Brain (organoid and tissue), 16 donors: ENCODE measurements at places on chromosomes 12 and 14.
A peak's percentile ranks its signal among the peaks of the same experiment; 100 is the strongest.

DNA sequence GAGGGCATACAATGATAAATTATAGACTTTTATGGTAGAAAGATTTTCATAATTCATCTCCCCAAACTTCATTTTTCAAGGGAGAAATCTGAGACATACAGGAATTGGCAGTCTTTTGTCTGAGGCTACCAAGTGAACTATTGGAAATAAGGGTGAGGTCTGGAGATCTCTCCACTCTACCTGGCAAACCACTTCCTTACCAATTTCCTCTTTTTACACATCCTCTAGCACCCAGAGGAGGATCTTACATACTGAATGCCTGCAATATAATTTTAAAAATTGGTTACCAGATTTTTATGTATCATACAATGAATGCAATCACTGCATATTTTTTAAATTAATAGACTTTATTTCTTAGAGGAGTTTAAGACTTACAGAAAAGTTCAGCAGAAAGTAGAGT lies 6.6 kb downstream of the PDE6H start:
- no peak for DNase-seq

GRCh38 chr12:103626498-103626897 lies 39.4 kb downstream of the STAB2 start:
- peak; percentile 37 for DNase-seq

- DNase-seq = no peak
These were observed 19.7 kb downstream of the SYNE3 start for GRCh38 chr14:95496690-95497259.

DNA sequence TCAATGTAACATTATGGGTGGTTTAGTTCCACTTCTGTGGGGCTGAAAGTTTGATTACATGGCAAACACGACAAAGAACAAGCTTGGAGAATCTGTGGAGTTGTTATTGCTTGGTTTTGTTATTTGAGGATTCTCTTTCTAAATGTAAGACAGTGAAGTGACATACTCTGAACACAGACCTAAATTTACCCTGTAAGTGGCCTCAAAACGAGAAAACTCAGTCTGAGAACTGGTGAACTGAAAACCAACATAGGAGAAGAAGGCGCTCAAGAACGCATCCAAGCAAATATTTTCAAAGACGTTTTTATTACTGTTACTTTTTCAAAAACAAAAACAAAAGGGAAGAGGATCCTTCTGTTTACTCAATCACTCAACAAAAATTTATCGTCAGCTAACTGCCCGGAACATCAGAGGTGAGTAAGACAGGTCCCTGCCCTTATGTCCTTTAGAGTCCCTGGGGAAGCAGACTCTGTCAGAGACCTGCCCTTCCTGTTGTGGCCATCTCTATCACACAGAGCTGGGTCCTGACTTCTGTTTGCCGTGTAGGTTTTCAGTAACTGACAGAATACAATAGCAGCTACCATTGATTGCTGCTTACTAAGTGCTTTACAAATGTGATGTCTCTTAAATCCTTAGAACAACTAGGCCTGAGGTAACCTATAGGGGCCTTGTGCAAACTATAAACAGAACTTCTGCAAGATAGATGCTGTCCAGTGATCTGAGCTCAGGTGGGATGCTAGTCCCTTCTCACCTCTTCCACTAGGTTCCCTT lies 79.3 kb upstream of the C12orf71 start:
- no peak for DNase-seq

DNA sequence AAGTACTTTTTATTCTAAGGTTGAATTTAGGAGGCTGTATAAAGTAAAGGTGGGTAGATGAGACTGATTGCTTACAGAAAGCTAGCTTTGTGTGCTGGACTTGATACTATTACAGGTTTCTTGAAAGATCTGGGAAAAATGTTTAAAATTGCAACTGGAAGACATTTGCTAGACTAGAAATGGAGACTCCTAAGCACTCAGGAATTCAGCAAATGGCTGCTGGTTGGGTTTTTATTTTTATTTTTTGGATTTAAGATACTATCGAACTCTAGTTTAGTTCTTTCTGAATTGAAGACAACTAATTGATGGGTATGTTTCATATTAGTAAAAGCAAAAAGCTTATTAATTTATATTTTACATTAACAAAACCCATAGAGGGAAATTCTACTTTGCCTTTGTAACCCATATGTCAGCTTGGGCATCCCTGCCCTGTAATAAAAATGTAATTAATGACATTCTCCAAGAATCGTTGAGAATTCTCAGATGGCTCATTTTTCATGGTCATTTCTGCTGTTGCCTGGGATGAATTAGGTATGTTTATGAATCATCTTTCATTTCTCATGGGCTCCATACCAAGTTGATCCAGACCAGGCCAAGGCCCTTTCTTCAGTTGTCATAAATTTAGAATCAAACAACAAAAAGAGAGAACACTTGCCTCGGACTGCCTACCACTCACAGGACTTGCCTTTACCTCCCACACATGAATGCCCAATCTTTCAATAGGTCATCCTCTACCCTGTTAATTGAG lies 102.1 kb downstream of the ERGIC2 start:
- no peak for DNase-seq

DNA sequence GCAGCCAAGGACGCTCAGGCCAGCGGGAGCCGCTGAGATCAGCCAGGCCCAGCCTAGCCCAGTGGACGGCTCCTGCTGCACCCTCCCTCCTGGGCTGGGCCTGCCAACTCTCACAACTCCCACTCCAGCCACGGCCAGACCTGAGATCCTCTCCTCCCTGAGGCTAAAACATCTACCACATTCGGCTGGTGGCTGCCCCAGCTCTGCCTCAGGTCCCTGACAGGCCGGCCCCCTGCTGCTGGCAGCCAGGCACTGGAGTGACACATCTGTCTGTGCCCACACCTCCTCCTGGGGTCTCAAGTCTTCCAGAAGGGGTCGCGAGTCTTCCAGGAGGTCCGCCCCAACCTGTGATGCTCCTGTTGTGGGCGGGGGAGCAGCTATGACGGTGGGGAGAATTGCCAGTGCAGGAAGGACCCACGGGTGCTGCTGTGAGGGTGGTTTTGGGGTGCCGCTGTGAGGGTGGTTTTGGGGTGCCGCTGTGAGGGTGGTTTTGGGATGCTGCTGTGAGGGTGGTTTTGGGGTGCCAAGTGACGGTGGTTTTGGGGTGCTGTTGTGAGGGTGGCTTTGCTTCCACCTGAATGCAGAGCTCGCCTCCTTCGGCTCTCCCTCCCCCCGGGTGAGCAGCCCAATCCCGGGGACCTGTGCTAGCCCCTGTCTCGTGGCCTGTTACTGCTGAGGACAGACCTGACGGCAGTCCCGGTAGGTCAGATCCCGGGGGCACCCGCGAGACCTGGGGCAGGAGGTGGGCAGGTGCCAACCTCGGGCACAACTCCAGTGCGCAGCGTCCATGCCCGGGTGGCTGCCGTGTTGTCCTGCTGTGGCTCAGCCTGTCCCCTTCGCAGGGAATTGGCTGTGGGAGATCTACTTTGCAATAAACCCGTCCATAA lies 27.5 kb upstream of the C14orf180 start:
- no peak for DNase-seq

DNA sequence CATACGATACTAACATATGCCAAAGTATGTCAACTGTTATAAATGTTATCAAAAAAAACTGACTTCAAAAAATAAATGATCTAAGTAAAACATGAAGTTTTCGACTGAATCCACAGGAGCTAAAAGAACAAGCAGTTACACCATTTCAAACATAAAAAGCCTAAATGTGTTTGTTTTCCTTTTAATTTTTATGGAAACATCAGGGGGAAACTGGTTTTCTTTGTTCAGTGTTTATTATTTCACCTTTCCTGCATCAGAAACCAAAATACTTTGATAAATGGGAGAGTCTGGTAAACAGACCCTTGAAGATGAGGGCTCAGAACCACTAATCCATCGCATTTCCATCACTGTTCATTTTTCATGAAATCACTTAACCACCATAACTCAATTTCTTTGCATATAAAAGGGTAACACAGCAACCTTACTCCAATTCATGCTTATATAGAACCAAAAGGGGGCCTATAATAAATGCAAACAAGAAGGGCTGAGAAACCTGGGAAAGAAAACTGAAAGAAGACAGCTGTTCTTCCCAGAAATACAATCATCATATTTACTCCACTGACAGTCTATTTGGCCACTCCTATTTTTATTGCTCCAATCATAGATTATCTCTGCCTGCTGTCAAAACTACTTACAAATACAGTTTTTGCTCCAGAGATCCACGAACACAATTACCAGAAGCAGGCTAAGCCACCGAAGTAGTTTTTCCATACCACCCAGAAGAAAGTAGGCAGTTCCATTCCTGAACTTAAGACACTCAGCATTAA lies 17.0 kb downstream of the FGD6 start:
- no peak for DNase-seq

- no peak for DNase-seq
These were observed 115.0 kb downstream of the BTG1 start for GRCh38 chr12:92030618-92031017.

DNA sequence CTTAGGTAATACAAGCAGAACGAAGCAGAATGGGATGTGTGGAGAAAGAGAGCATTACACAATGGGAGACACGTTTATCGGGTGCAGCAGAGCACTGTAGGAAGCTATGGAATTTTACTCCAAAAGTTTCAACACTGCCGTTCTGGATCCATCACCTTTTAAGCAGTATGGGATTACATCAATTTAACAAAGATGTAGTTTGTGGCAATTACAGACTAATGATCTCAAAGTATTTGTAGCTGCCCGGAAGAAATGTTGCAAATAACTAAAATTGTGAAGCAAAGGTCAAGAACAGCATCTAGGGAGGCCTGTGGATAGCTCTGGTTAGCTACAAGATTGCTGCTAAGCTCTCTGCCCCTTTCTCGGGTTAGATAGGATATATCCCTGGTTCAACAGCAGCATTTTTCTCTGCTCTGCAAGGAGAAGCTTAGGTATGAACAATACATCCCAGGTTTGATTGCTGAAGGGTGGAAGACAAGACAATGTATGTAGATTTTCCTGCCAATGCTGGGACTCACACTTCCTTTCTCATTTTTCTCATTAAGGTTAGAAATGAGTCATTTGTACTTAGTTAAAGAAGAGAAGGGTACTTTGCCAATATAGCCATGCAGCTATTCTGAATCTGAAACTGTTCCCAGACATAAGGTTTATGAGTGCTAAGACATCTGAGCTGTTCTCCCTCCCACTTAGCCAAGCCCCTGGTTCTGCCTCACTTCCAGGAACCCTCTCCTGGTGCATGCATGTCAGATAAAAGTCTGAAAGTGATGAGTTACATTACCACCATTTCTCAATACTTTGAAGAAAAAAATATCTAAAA lies 75.0 kb upstream of the HIF1A start:
- DNase-seq = no peak

- no peak for DNase-seq
These were observed 849 bp downstream of the WNT1 start for GRCh38 chr12:48978741-48979601.

GRCh38 chr14:91219517-91220389 lies 24.8 kb downstream of the GPR68 start:
- DNase-seq = no peak

- no peak for DNase-seq
These were observed 26.4 kb downstream of the HCFC2 start for GRCh38 chr12:104090685-104091084.

DNA sequence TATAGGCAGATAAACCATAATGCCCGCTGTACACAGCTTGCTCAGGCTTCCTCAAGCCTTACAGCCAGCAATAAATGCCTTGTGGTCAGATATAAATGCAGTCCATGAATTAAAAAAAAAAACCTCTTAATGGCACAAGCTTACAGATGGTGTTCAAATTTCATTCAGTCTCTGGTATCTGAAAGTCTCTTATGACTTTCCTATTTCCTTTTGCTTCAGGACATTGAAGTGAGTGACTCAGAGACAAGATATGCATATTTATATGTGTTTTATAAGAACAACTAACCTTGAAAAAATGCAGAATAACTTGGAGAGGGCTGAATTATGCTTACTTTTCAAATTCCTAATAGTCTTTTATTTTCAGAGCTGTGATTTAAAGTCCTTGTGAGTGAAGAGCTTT lies 426.9 kb upstream of the MIS18BP1 start:
- no peak for DNase-seq

- no peak for DNase-seq
These were observed 218.6 kb downstream of the ATP23 start for GRCh38 chr12:58159941-58160340.

GRCh38 chr12:2332947-2333346 lies 280.2 kb downstream of the CACNA1C start:
- no peak for DNase-seq

GRCh38 chr12:92110083-92110640 lies 35.5 kb downstream of the BTG1 start:
- DNase-seq = no peak

- DNase-seq = peak; percentile 85
These were observed 37.7 kb downstream of the NEUROD4 start for GRCh38 chr12:55057481-55057880.

DNA sequence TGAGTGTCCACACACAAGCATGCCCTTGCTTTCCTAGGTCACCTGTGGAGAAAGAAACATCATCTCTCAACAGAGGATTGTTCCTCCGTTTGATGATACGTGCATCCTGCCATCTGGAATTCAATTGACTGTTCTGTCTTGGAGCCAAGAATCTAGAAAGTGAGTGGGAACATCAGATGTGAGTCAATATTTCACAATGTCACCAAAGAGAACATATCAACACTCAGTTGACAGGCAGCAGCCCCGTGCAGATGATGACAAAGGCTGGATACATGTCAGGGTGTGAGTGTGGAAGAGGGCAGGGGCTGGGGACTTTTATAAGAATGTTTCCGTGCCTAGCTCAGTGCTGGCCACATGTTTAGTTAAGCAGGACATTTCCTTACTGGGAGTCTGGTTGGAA lies 76.1 kb downstream of the TBC1D30 start:
- no peak for DNase-seq

DNA sequence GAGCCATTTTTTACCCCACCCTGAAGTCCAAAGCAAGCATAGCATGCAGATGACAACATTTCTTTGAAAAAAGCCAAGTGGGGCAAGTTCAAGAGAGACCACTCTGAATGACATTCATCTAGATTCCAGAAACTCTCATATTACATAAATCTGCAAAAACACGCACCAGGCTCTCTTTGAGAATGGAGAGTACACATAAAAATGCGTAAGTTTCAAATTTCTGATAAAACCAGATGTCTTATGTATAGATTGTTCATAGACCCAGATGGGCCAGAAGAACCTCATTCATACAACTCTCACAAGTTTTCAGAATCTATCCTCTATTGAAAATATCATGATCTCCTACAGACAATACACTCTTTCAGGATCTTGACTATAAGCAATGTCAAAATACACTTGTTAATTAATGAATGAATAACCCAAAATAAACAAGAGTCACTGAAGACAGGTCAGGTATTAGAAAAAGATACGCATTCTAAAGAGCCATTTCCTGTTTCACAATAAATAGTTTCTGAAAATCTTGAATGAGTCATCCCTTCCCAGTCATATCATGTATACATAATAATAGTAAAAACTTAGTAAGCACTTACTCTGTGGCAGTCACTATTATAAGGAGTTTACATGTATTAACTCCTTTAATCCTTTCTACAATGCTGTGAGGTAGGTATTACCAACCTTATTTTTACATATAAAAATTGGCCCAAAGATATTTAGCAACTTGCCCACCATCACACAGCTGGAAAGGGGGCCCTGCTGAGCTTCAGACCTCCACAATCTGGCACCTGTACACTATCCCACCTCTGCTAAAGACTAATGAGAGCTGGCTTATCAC lies 72.0 kb downstream of the PPP2R5E start:
- no peak for DNase-seq
